ENCODE measurements at places on chromosomes 3 and 15. TPM values are rescaled to one million over a fixed set of nuclear protein-coding genes. Genes with fewer than 3 reads are reported as not detected.

CELSR3 gene
- 1.2 TPM for polyA plus RNA-seq

VEPH1 gene
- 58.5 TPM for polyA plus RNA-seq

ZNF80 gene
- polyA plus RNA-seq, result not detected

GPR87 gene
- polyA plus RNA-seq, result not detected

LYZL4 gene
- not detected for polyA plus RNA-seq

DNA sequence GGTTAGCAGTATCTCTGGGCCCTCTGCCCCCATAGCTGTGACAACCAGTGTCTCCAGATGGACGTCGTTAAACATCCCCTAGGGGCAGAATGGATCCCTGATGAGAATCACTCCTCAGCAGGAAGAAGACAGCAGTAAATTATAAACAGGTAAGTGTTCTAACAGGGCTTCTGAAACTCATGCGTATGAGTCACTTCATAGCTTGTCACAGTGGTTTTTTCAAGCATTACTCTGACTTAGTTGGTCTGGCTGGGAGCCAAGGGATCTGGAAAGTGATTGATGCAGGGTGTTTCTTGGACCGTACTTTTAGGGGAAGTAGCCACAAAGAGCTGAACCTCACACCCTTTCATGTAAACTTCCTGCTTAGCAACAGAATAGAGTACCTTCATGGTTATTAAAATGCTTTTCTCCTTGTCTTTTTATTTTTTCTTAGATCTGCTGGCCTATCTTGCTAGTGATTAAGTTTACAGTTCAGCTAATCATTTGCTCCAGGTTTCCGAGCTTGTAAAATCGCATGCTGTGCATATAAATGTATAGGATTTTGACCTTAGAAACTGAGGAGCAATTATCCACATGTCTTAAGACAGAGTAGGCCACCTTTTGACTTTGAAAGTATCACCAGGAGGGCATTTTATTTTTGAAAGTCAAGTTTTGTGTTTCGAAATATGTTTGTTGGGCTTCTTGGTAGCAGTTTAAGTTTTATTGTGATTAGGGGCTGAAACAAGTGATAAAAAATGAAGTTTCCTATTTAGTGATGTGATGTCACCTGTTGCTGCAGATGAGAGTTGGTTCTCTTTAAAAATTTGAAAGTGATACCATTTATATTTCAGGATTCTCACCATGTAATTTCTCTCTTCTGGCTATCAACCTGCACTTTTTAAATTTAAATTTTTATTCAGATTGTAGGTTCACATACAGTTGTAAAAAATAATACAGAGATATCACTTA, 333.9 kb downstream of the PTPRG start:
- peak; percentile 65 for DNase-seq

DNA sequence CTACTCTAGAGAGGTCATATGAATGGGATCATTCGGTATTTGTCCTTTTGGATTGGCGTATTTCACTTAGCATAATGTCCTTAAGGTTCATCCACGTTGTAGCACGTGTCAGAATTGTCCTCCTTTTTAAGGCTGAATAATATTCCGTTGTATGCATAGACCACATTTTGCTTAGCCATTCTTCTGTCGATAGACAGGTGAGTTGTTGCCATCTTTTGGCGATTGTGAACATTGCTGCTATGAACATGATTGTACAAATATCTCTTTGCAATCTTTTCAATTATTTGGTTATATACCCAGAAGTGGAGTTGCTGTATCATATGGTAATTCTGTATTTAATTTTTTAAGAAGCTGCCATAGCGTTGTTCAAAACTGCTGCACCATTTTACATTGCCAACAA, 52.4 kb upstream of the GOLGA8J start:
- DNase-seq, result no peak

GRCh38 chr3:79339846-79340245, 428.0 kb downstream of the ROBO1 start:
- peak; percentile 8 for DNase-seq

DNA sequence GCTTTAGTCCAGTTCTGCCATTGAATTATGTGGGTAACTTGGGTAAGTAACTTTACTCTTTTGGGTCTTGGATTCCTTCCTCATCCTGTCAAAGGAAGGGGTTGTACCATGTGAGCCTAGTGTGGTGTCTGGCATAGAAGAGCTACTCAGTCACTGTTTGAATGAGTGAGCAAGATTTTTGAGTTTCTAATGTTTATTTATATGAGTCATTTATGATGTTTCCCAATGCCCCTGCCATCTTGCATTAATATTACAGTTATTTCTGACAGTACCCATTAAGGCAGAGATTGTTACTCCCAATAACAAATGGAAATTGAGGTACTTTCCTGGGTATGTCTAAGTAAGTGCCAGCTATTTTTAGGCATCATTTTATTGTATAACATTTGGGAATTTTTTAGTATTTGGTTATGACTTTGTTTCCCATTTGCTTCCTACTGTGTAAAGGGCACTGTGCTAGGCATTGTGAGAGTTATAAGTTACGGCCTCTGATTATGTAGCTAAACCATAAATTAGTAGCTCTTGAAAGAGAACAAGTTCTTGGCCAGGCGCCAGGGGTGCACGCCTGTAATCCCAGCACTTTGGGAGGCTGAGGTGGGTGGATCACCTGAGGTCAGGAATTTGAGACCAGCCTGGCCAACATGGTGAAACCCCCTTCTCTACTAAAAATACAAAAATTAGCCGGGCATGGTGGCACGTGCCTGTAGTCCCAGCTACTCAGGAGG, 23.5 kb downstream of the NR1D2 start:
- DNase-seq, result no peak

GRCh38 chr3:119145128-119145499, 851 bp upstream of the TEX55 start:
- no peak for DNase-seq

DNA sequence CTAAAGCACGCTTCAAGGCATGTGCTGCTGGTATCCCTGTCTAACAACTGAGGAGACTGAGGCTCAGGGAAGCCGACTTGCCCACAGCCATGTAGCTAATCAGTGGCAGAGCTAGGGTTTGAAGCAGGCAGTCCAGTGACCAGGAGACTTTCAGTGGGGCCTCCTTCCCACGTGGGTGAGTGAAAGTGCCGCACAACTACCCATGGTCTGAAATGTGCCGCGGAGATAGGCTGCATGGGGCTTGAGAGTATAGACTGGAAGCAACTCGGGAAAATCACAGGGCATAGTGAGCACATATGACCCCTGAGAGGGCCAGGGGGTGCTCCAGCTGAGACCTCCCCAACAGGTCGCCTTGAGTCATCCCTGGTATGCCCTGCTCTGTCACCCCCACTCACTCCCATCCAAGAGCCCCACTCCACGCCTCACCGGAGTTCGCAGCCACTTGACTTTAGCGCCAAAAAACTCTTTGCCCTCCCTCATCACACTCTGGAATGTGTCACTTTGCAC, 19.1 kb downstream of the FAM174B start:
- DNase-seq, result no peak

GRCh38 chr3:41893977-41894376, 67.9 kb downstream of the ULK4 start:
- peak; percentile 31 for DNase-seq

DNA sequence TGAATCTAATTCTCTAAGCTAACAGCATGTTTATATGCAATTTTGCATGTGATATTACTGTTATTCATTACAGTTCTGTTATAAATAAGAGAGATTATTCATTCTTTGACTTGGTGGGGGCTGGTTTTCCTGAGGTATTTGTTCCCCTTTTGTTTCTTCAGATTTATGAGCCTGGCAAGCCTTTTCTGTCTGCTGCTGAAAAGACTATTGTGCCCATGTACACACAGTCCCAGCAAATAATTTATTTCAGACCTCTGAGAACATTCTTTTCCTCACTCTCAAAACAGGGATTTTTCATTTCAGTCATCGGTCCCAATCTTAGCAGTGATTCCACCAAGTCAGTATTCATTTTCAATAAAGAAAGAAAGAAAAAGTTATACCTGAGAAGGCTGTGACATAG, 716.8 kb downstream of the NSUN3 start:
- no peak for DNase-seq

GRCh38 chr15:57405133-57405532, 28.8 kb downstream of the CGNL1 start:
- no peak for DNase-seq

DNA sequence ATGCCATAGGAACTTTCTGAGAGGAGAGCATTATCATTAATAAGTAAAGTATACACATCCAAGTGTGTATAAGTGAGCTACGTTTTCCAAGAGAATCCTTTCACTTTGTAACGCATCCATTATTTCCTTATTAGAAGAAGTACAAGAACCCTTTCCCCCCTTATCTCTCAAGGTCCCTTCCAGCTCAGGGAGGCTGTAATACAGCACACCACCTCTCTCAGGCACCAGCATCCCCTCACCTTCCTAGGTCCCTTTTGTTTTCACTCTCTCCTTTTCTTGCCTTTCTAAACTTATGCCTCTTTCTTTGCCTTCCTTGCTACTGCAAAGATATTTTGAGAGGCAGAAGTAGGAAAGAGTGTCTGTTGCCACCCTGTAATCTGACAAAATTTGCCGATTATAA, 446.0 kb downstream of the GRM7 start:
- no peak for DNase-seq

- no peak for DNase-seq
Observed at GRCh38 chr3:55147856-55148720, 220.2 kb upstream of the LRTM1 start.

Data from renal pelvis (tissue), 12 donors.